CD4-positive, alpha-beta memory T cell (primary cell): ENCODE measurements at places on chromosomes 11 and 22. TPM values are rescaled to one million over a fixed set of nuclear protein-coding genes. Genes with fewer than 3 reads are reported as not detected.
A peak's percentile ranks its signal among the peaks of the same experiment; 100 is the strongest.

Gene CLMP
- 0.55 TPM for total RNA-seq

DNA sequence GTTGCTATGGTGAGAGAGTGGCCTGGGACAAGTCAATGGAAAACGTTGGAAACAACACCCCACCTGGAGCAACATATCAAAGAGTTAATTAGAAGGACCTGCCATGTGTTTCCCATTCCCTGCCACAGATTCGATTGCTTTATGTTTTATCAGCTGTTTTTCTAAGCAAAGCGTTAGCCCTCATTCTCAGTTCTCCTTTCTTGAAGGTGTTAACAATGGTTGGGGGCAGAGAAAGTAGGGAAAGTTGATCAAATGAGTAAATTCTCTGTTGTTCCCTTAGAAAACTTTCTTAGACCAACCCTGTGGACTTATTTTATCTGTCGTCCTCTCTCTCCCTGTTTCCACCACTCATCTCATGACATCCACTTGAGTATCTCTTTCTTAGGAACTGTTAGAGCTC lies 102.5 kb downstream of the ADAMTS15 start:
- no peaks in the 10 kb centered on the region for H3K4me1 ChIP-seq
- H3K4me3 ChIP-seq, result no peak overlapping the region
- H3K27me3 ChIP-seq, result no peaks in the 10 kb centered on the region

DNA sequence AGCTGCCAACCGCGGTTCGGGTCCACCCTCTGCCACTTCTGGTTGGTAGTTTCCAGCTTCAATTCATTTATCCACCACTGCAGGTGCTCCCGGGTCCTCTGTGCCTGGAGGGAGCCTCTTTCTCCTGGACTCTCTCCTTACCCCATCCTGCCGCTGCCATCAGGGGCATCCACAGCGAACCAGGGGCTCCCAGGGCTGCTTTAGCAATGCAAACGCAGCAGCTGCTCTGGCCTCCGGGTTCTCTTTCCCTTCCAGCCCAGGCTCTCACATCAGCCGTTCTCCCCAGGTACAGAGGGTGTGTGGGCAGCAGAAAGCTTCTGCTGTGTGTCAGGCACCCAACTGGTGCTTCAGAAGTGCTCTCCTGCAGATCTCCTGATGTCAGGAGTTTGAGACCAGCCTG lies 27.9 kb downstream of the NFAM1 start:
- H3K36me3 ChIP-seq, result no peaks in the 10 kb centered on the region
- no peak for DNase-seq
- no peaks in the 10 kb centered on the region for H3K27me3 ChIP-seq
- H3K4me3 ChIP-seq, result no peak overlapping the region

Gene ARHGAP8
- total RNA-seq, result 0.67 TPM

GRCh38 chr22:37007651-37008050 lies 11.6 kb downstream of the TST start:
- no peak overlapping the region for H3K27ac ChIP-seq
- no peaks in the 10 kb centered on the region for H3K27me3 ChIP-seq
- no peak overlapping the region for H3K4me3 ChIP-seq
- no peak for DNase-seq
- no peaks in the 10 kb centered on the region for H3K36me3 ChIP-seq

GRCh38 chr22:47334601-47335000 lies 572.2 kb downstream of the TBC1D22A start:
- H3K27me3 ChIP-seq, result no peaks in the 10 kb centered on the region
- no peaks in the 10 kb centered on the region for H3K36me3 ChIP-seq
- no peak overlapping the region for H3K4me3 ChIP-seq
- no peak for DNase-seq
- H3K27ac ChIP-seq, result no peak overlapping the region

Gene DEFB131B
- total RNA-seq, result not detected

Gene TRIM48
- total RNA-seq, result not detected

GRCh38 chr11:32187111-32187510 lies 96.2 kb downstream of the RCN1 start:
- no peak overlapping the region for H3K27ac ChIP-seq
- DNase-seq, result no peak
- H3K27me3 ChIP-seq, result no peaks in the 10 kb centered on the region
- H3K4me3 ChIP-seq, result no peak overlapping the region
- no peaks in the 10 kb centered on the region for H3K36me3 ChIP-seq

Gene KDM4E
- not detected for total RNA-seq

Gene CCDC89
- 0.70 TPM for total RNA-seq

- no peaks in the 10 kb centered on the region for H3K36me3 ChIP-seq
- no peaks in the 10 kb centered on the region for H3K27me3 ChIP-seq
- DNase-seq, result no peak
- no peak overlapping the region for H3K27ac ChIP-seq
Observed at GRCh38 chr22:21915624-21916308, 36.9 kb downstream of the PPM1F start.

- DNase-seq, result no peak
- no peak overlapping the region for H3K4me3 ChIP-seq
- H3K36me3 ChIP-seq, result no peaks in the 10 kb centered on the region
- peaks cover 35% of the 10 kb centered on the region for H3K4me1 ChIP-seq
Observed at GRCh38 chr22:30249049-30250038, 2.8 kb upstream of the LIF start.

Gene OR2AG1
- not detected for total RNA-seq

DNA sequence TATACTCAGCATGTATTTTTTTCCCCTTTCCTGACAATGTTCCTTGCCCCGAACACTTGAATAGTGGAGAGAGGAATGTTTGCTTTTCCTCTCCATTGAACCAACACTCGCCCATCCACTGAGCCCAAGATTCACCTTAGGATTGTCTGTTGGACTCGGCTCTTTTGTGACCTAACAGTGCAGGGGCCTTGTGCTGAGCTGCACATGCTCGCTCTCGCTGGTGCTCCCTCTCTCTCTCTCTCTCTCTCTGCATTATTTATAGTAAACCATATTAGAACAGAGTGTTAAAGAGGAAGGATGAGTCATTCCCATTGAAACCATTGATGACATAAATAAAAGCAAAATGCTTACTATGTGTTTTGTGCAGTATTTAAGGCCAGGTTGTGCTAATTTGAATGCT lies 20.7 kb downstream of the ZBTB16 start:
- H3K36me3 ChIP-seq, result no peaks in the 10 kb centered on the region
- no peaks in the 10 kb centered on the region for H3K27me3 ChIP-seq
- peak; percentile 42 for DNase-seq
- no peak overlapping the region for H3K27ac ChIP-seq
- H3K4me1 ChIP-seq, result peaks cover 57% of the 10 kb centered on the region

GRCh38 chr11:119441898-119442243 lies 18.9 kb upstream of the THY1 start:
- no peak overlapping the region for H3K27ac ChIP-seq
- H3K4me1 ChIP-seq, result peaks cover 6% of the 10 kb centered on the region
- no peaks in the 10 kb centered on the region for H3K27me3 ChIP-seq
- no peak for DNase-seq
- H3K4me3 ChIP-seq, result no peak overlapping the region
- H3K36me3 ChIP-seq, result no peaks in the 10 kb centered on the region

GRCh38 chr11:97607291-97608000 lies 1217.6 kb downstream of the JRKL start:
- H3K4me3 ChIP-seq, result no peak overlapping the region
- H3K27me3 ChIP-seq, result no peaks in the 10 kb centered on the region
- H3K27ac ChIP-seq, result no peak overlapping the region
- no peak for DNase-seq

DNA sequence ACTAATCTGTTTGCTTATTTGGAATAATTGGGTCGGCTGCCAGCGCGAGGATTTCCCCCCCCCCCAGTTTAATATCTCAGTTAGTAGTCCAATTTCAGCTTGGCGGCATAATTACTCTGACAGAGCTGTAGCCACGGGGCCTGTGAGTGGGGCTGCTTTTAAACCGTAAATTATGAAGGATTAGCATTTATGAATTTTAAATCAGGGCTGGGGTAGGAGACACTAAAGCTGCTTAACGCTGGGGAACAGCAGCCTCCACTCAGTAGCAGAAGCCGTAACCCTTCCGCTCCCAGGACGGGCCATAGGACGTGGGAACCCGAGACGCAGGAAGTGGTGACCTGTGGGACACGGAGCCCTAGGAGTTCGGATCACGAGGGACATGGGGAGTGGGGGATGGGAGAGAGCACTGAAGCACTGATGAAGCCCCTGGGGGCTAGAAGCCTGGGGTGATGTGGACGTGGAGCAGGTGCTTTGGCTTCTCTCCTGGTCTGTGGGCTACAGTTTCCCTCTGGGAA lies 66.2 kb upstream of the LMO1 start:
- DNase-seq, result no peak
- H3K27me3 ChIP-seq, result no peaks in the 10 kb centered on the region
- no peaks in the 10 kb centered on the region for H3K36me3 ChIP-seq
- H3K4me3 ChIP-seq, result no peak overlapping the region
- no peaks in the 10 kb centered on the region for H3K4me1 ChIP-seq

DNA sequence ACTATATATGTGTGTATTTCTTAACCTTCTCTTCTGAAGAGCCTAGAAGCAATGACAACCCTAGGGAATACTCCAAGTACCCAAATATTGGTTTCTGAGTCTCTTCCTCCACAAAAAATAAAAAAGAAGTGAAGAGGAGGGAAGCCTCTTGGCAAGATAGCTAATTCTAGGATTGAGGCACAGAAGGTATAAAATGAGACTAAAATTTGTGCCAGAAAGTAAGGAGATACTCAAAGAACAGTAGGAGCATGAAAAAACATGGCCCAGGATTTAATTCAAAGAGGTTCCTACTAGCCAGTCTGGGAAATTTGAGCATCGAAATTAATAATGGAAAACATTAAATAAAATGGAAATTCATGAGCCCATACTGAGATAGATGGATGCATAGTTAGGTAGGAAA lies 112.1 kb downstream of the PAX6 start:
- no peak overlapping the region for H3K4me3 ChIP-seq
- H3K27me3 ChIP-seq, result no peaks in the 10 kb centered on the region
- H3K27ac ChIP-seq, result no peak overlapping the region
- no peaks in the 10 kb centered on the region for H3K36me3 ChIP-seq
- no peak for DNase-seq

DNA sequence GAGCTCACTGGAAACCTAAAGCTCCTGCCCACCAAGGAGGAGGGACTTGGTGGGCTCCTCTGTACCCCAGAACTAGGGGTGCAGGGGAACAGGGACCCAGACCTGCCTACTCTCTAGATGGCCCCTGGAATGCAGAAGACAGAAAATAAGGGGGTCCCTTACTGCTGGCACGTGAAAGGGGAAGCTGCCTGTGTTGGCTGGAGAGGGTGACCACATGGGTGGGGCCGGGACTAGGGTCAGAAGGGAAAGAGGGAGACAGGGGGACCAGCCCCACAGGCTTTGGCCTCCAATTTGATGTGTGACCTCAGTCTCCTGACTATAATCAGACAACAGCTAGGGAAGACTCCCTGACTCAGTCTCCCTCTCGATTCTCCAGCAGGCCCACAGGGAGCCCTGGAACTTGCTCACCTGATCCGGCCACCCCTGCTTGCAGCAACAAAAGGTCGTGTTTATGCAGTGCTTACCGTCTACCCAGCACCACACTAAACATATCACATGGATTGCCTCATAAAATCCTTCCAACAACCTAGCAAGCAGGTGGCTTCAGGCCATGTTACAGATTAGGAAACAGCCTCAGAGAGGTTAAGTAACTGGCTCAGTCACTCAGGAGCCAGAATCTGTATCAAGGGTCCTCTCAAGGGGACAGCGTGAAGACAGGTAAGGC lies 10.2 kb downstream of the ARAP1 start:
- H3K27me3 ChIP-seq, result no peaks in the 10 kb centered on the region
- H3K4me1 ChIP-seq, result peaks cover 76% of the 10 kb centered on the region
- H3K4me3 ChIP-seq, result no peak overlapping the region
- peak overlapping the region; percentile 24 for H3K27ac ChIP-seq

GRCh38 chr11:7281079-7281478 lies 29.4 kb downstream of the SYT9 start:
- no peak for DNase-seq
- no peaks in the 10 kb centered on the region for H3K27me3 ChIP-seq
- no peaks in the 10 kb centered on the region for H3K4me1 ChIP-seq
- no peak overlapping the region for H3K4me3 ChIP-seq
- H3K27ac ChIP-seq, result no peak overlapping the region

DNA sequence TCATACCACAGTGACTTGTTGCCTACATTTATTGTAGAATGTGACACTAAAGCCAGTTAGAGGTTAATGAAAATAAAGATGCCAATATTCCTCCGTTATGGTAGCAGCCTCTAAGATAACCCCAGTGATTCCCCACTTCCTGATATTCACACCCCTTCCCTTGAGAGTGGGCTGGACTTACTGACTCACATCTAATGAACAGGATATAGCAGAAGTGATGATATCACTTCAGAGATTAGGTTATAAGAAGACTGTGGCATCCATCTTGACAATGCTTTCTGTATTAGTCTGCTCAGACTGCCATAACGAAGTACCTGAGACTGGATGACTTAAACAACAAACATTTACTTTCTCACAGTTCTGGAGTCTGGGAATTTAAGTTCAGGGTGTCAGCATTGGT lies 149.6 kb upstream of the MTNR1B start:
- no peak for DNase-seq
- no peak overlapping the region for H3K4me3 ChIP-seq
- no peak overlapping the region for H3K27ac ChIP-seq
- no peaks in the 10 kb centered on the region for H3K27me3 ChIP-seq
- H3K36me3 ChIP-seq, result no peaks in the 10 kb centered on the region

Gene ASRGL1
- total RNA-seq, result 2.1 TPM

DNA sequence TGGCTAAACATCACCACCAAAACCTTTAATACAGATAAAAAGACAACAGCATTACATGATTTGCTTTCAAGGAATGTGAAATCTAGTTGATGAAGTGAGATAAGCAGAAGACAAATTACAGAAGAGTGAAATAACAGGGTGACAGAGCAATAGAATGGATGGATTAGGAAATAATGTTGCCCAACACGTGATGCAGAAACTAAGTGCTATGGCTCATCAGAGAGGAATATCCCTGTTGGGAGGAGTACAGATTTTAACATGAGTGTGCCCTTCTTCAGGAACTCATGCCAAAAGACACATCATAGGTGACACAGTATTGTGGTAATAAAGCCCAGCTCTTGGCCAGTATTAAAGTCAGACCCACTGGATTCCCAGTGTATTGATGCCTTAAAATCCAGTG lies 176.6 kb upstream of the RAG2 start:
- H3K36me3 ChIP-seq, result no peaks in the 10 kb centered on the region
- no peak overlapping the region for H3K27ac ChIP-seq
- no peak for DNase-seq
- H3K4me1 ChIP-seq, result no peaks in the 10 kb centered on the region
- no peaks in the 10 kb centered on the region for H3K27me3 ChIP-seq

Gene RELA
- 170 TPM for total RNA-seq
